Hematopoietic multipotent progenitor cell treated with erythropoietin and hydrocortisone succinate and interleukin-3 and kit ligand, for 8 days (in vitro differentiated cells): ENCODE measurements at places on chromosomes 7 and 10.
A peak's percentile ranks its signal among the peaks of the same experiment; 100 is the strongest.

DNA sequence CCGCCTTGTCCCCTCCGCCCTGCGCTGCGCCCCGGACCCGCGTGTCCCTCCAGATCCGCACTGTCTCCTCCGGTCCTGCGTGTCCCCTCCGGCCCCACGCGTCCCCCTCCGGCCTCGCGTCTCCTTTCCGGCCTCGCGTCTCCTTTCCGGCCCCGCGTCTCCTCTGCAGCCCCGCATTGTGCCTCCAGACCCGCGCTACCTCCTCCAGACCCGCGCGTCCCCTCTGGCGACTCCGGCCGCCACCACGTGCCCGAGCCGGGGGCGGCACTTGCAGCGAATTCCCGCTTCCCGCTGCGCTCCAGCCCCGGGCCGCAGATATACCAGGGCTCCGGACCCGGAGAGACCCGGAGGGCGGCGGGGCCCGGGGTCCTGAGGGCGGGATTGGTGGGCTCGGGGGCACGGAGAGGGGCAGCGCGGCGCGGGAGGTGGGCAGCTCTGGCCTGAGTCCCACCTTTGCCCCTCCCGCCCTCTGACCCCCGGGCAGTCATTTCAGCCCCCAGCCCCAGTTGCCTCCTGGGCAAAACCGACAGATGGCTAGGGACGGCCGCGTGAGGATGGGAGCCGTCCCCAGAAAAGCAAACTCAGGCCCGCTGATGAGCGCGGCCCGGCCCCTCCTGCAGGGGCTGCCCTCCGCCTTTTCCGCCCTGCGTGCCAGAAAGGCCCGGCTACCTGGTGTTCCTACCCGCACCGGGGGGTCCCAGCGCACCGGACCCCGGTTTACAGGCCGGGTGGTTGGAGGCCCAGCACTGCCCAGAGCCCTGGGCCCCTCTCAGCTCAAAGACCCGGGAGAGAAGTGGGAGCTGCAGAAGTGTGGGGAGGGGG, 56.5 kb downstream of the RBM17 start:
- no peak for DNase-seq

DNA sequence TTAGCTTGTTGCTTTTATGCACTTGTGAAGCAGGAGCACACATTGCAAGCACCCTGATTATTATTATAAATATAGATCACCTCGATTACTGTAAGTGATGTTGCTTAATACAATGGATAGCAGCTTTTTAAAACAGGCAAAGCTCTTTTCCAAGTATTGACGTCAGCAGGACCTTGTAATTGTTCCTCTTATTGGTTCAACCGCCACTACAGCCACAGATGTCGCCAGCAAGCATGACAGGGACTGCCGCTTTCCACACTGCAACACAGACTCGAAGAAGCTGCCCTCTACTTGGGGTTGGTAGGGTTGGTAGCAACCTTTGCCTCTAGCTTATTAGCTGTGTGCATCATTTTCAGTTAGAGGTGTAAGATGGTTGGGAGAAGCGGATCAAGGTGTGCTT, 167.6 kb downstream of the ZNF365 start:
- no peak for DNase-seq

DNA sequence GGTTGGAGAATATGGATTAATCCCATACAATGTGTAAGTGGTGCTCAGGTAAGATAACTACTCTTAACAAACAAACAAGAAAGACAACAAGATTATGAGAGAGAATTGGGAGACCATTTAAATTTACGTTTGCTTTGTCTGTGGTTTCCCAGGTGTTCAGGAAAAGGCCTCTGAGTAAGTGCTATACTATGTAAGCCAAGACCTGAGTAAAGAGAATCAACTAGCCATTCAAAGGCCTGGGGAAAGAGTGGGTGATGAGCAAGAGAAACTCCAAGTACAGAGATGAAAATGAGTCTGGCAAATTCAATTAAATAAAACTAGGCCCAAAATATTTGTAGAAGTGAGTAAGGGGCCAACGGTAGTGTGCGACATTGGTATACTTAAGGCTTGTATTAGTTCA, 9.9 kb downstream of the CSTF2T start:
- no peak for DNase-seq

- no peak for DNase-seq
These were observed 66.6 kb downstream of the RBM33 start for GRCh38 chr7:155711081-155711480.

DNA sequence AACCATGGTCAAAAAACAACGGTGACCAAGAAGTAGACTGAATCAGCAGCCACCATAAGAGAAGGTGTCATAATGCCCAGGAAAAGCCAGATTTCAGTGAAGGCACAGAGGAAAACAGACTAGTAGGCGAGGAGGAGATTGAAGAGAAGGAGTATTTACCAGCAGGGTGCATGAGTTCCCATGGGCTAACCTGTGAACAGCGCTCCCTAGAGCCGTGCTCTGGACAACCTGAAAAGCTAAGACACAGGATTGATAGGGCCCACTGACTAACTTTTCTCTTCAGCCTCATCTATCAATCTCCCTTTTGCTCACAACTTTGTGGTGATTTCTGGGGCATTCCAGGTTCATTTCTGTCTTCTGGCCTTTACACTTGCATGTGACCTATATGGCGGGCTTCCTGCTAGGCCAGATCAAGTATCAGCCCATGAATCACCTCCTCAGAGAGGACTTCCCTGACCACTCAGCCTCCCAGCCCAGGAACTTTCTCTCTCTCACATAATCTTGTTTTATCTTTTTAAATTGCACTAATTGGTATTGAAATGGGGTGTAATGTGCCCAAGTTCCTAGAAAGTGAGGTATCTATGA, 12.8 kb downstream of the ANKRD22 start:
- DNase-seq = no peak

DNA sequence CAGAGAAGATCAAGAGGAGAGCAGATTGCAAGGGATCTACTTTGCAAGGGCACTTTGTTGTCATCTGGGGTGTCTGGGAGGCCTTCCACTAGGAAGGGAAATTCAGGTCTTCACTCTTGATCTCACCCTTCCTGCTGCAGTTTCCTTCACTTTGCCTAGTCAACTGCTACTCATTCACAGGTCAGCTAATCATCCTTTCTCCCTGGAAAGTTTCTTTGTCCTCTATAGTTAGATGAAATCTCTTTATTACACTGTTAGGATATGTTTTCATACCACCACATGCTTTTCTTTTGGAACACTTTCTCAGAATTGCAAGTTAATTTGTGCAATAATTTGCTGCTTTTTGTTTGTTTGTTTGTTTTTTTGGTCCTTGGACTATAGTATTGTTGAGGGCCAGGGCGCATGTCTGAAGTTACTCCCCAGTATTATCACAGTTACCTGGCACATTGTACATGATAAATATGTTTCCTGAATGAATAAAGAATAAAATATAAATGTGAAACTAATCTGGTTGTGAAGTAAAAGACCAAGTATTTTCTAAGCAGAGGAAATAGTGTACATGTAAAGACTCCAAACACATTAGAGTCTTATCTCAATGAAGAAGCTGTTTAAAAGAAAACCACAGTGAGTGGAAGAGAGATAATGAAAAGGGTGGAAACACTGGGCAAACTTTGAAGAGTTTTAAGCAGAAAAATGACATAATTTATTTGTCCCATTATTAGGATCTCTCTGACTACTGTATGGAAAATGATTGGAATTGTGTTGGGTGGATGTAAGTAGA, 139.9 kb upstream of the DGKB start:
- peak; percentile 90 for DNase-seq

GRCh38 chr10:83012866-83013265, 1126.4 kb upstream of the GHITM start:
- no peak for DNase-seq

- DNase-seq = no peak
These were observed 1.1 kb downstream of the CUX1 start for GRCh38 chr7:101818287-101819071.

- DNase-seq = no peak
These were observed 5.1 kb upstream of the NAMPT start for GRCh38 chr7:106289848-106290247.

GRCh38 chr7:157255201-157255606, 81.6 kb upstream of the DNAJB6 start:
- no peak for DNase-seq
